NCI-H748 treated with DMSO at 0.1 percent for 48 hours (cell line): ENCODE measurements at places on chromosomes 7 and 10.

DNA sequence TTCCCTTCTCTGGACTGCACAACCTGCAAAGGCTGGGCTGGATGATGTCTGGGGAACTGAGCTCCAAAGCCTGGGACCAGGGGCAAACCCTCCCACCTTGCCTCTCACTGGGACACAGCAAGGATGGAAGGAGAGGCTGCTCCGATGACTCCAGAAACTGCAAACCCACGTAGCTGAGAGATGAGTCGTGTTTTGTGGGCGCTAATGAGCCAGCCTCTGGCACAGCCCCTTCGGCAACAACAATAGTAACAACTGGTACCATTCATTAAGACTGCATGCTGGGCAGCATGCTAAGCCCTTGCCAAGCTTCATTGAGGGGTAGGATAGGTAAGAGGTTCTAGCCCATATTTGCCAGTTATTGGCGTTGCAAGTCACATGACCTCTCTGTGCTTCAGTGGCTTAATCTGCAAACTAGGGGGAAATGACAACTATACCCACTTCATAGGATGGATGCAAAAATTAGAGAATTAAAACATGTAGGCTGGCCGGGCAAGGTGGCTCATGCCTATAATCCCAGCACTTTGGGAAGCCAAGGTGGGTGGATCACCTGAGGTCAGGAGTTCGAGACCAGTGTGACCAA, 145.9 kb downstream of the SH3PXD2A start:
- DNase-seq, result no peak

DNA sequence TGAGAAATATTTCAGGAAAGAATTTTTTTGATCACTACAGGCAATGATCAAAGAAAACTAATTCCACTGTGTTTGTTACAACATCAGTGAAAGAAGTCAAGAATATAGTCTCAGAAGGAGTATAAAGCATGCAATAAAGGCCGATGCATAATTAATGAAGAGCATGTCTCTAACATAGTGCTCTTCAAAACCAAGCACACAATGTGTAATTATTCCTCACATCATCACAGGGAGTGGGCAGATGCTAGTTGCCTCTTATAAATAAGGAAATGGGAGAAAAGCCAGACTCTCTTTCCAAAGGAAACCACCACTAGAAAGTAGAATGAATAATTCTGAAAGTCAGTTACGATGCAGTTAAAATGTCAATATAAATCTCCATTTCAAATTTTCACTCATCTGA, 220.1 kb downstream of the TEX36 start:
- peak; percentile 0 for DNase-seq

GRCh38 chr7:2038931-2039728, 193.6 kb downstream of the MAD1L1 start:
- no peak for DNase-seq

DNA sequence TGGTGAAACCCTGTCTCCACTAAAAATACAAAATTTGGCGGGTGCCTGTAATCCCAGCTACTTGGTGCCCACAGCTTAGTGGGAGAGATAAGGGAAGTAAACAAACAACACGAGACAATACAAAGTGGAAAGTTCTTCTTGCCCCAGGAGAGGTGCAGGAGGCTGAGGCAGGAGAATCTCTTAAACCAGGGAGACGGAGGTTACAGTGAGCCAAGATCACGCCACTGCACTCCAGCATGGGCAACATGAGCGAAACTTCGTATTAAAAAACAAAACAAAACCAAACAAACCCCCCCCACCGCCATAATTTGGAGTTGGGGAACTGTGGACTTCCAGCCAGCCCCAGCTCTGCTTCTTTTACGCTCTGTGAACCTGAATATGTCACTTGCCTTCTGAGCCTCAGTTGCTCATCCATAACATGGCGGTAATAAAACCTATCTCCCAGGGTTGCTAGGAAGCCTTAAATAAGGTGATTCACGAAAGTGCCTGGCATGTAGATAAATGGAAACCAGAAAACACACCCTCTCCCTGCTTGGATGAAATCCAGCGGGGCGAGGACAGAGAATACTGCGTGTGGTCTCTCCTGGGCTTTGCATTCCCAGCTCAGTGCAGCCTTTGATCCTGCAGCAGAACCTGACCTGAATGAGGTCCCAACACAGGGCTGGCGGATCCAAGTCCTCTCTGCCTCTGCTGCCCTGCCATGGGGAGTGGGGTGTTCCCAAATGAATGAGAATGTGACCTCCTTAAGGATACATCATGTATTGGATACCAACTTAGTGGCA, 10.2 kb downstream of the MLXIPL start:
- no peak for DNase-seq

GRCh38 chr10:3090914-3091787, 23.8 kb downstream of the PFKP start:
- DNase-seq, result no peak

DNA sequence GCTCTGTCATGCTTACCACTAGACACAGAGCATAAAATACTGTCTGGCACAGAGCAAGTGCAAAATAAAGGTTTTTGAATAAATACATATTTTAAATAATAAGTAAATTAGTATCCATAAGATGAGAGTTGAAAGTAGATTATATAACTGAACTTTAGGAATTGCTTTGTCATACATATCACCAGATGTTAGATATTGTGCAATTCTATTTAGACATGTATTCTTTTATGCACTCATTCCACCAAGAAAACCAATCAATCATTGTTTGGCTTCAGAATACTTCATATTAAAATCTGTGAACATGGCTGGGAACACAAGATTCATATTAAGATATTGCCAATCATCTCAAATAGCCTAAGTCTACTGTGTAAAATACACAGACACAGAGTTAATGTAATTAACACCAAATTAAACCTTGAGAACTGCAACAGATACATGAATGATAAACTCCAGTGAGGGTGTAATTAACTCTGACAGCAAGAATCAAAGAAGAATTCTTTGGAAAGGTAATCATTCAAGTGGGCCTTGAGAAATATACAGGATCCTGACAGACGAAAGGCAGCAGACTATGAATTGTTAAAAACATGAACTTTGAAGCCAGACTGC, 201.0 kb upstream of the PTN start:
- no peak for DNase-seq
